Epithelial cell of alveolus of lung (primary cell): ENCODE measurements at places on chromosomes 2 and 18. TPM values are rescaled to one million over a fixed set of nuclear protein-coding genes. Genes with fewer than 3 reads are reported as not detected.

Gene TGFA
- total RNA-seq, result 0.32 and 2.7 TPM in 2 replicates

Gene POTEC
- total RNA-seq, result not detected in 2 replicates

Gene SLC14A1
- total RNA-seq, result 1.8 TPM in 1 of 2 replicates, not detected in the other

Gene CYP27A1
- total RNA-seq, result 13.3 and 30.4 TPM in 2 replicates

Gene PAIP2B
- 0.52 and 1.0 TPM in 2 replicates for total RNA-seq

Gene ALPG
- total RNA-seq, result not detected in 2 replicates

Gene CNGA3
- total RNA-seq, result not detected in 2 replicates

Gene SCG2
- 4.4 and 11.7 TPM in 2 replicates for total RNA-seq

Gene CD28
- total RNA-seq, result not detected in 2 replicates

Gene SCYGR7
- total RNA-seq, result not detected in 2 replicates

Gene CBLN2
- 0.24 TPM in 1 of 2 replicates, not detected in the other for total RNA-seq

Gene EN1
- 0.32 and 0.39 TPM in 2 replicates for total RNA-seq

Gene CIB4
- total RNA-seq, result not detected in 2 replicates

Gene DNER
- total RNA-seq, result 1.2 and 4.8 TPM in 2 replicates

Gene EPB41L3
- 19.7 and 44.6 TPM in 2 replicates for total RNA-seq

Gene ICOS
- total RNA-seq, result not detected in 2 replicates

Gene BIN1
- total RNA-seq, result 63.5 and 76.5 TPM in 2 replicates

Gene CGREF1
- 1.2 and 4.6 TPM in 2 replicates for total RNA-seq

Gene HPCAL1
- 24.5 and 72.0 TPM in 2 replicates for total RNA-seq

Gene SPHKAP
- total RNA-seq, result 0.08 and 0.26 TPM in 2 replicates

Gene ESCO1
- 7.2 and 10.4 TPM in 2 replicates for total RNA-seq

Gene CD8A
- not detected in 2 replicates for total RNA-seq

Gene AOX1
- total RNA-seq, result 9.8 and 23.7 TPM in 2 replicates

Gene NYAP2
- under 0.01 TPM in 1 of 2 replicates, not detected in the other for total RNA-seq

Gene VWA3B
- total RNA-seq, result not detected in 2 replicates

Gene OTOF
- 0.24 TPM in 1 of 2 replicates, not detected in the other for total RNA-seq

Gene GCA
- 5.7 and 8.5 TPM in 2 replicates for total RNA-seq

Gene TMEFF2
- 0.96 and 1.6 TPM in 2 replicates for total RNA-seq

Gene CFC1
- not detected in 2 replicates for total RNA-seq

Gene MSTN
- not detected in 2 replicates for total RNA-seq
